ENCODE measurements at places on chromosomes 7 and 10.

GRCh38 chr7:40733578-40733977 is 598.8 kb downstream of the SUGCT start:
- DNase-seq: no peak

DNA sequence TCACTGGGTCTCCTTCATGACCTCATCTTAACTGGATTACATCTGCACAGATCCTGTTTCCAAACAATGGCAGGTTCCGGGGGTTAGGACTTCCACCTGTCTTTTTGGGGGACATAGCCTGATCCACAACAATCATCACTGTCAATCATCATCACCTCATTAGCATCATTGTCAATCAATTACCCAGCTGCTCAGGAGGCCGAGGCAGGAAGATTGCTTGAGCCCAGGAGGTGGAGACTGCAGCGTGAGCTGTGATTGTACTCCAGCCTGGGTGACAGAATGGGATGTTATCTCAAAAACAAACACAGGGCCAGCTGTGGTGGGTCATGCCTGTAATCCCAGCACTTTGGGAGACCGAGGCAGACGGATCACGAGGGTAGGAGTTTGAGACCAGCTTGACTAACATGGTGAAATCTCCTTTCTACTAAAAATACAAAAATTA is 18.7 kb downstream of the AMZ1 start:
- no peak for DNase-seq

GRCh38 chr7:106331441-106332175 is 46.8 kb upstream of the NAMPT start:
- no peak for DNase-seq

DNA sequence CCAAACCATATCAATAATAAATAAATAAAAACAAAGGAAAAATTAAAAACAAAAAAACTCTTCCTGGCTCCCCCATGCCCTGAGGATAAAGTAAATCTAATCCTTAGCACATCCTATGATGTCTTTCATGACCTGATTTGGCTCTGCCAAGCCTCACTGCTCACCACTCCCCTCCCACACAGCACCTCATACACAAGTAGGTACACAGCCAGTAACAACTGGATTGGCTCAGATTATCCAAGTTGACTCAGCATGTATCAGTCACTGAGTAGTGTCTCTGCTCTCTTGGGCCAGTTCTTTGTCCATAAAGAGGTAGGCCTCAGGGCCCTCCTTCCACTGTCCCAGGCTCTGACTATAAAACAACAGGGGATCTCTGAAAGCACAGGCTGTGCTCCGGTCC is 99.6 kb downstream of the STRA8 start:
- DNase-seq: no peak

DNA sequence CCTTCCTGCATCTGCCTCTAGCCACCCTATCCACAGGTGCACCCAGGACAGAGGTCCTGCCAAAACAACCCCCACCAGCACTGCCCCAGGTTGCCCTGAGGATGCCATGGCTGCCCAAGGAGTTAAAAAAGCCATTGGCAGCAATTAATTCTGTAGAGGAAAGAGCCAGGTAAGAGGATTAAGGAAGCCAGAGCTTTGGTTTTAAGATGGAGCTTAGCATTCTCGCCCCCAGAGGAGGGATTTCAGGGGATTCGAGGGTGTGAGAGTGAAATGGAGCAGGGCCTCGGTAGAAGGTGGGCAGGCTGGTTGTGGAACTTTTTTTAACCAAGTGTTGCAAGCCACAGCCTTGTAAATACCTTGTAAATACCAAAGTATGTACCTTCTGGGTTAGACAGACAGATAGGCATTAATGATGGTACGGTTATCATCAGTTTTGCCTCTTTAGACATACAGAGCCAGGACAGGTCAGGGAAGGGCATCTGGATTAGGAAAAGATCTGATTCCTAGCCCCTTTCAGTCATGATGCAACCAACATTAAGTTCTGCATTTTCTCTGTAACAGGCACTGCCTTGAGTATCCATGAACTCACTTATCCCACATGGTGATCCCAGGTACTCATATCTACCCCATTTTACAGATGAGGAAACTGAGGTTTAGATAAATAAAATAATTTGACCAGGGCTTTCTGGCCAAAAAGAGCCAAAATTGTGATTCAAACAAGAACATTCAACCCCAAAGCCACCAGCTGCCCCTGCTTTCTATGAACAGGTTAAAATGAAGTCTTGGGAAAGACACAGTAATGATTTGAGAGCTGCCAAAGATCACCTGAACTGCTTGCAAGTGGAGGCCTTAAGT is 120.7 kb upstream of the PPIF start:
- no peak for DNase-seq

DNA sequence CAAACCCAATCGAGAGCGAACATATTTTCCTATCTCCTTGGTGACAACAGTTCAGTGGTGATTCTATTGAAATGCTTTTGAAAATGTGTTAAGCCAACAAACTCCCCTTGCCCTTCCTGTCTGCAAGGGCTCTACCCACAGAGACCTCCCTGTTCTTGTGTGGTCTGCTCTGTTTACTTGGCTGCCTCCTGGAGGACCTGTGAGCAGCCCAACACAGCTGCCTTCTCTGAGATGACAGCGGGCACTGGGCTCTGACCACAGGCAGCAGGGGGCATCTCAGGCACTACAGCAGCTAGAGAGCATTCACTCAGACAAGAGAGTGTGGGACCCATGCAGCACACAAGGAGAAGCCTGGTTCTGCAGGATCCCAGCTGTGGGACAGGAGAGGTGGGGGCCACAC is 416.4 kb downstream of the TCERG1L start:
- no peak for DNase-seq

DNA sequence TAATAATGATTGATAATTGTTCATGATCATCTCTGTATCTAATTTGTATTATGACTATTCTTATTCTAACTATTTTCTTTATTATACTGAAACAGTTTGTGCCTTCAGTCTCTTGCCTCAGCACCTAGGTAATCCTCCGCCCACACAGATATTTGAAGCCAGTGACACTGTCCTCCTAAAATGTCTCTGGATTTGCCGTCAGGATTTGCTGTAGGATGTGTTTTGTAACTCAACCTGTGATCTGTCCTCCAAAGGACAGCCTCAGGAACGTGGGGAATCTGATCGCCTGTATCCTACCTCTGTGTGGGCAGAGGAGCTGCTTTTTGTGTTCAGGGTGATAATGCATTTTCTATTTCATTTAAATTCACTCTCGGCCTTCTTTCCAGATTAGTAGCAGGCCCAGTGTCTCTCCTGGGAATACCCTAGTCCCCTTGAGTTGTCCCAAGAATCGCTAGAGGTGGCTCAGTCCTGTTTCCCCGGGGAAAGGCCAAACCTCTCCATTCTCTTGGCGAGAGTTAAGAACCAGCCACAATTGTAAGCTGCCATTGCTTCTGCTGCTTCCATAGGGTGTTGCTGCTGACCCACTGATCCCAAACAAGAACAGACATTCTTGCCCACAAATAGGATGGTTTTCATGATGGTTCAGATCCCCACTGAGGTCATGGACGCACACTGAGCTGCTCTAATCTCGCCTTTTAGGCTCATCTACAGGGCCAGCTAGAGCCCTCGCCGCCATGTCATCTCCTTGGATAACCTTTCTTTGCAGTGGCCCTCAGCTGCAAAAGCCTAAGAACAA is 136.2 kb upstream of the KCNMA1 start:
- DNase-seq: no peak

DNA sequence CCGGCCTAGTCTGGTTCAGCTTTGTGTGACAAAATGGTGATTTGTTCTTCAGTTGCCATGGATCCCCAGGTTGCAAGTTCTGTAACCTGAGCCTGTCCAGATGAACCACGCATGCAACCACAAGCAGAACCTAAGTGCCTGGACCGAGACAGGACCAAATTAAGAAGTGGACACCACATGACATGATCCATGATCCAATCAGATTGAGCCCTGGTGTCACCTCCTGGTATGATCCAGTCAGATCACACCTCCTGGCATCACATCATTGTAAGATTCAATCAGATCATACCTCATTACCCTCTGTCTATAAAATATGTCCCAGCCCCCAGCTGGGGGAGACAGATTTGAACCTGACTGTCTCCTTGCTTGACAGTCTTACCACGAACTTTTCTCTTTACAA is 70.0 kb downstream of the MALSU1 start:
- no peak for DNase-seq

- DNase-seq: no peak
Measured at GRCh38 chr7:73618538-73618937, 5.8 kb downstream of the MLXIPL start.

GRCh38 chr10:1074748-1075308 is 18.6 kb downstream of the WDR37 start:
- no peak for DNase-seq

DNA sequence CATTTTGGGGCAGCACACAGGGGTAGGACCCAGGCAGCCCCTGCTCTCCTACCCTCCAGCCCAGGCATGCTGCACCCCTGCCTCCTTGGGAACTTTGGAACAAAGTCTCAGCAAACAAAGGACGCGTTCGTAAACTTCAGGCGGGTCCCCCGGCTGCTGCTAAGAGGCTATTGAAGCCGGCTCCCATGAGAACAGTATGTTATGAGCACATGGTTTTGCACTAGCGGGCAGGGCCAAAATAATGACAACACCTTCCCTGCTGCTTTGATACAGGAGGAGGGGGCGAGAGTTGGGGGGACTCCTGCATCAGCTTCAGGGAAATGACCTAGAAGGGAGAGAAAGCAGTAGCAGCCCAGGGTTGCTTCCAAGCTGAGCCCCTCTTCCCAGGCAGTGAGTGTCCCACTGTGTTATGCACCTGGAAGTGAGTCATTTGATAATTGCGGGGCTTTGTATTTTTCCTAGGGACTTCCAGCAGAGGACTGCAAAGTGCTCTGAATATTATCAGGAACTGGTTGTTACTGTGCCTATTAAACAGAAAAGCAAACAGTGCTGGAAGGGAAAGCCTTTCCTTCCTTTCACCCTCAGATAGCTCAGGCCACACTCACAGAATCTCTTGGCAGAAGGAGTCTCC is 6.9 kb downstream of the ITPRIP start:
- DNase-seq: no peak

- no peak for DNase-seq
Measured at GRCh38 chr10:57638411-57638810, 629.3 kb downstream of the IPMK start.

DNA sequence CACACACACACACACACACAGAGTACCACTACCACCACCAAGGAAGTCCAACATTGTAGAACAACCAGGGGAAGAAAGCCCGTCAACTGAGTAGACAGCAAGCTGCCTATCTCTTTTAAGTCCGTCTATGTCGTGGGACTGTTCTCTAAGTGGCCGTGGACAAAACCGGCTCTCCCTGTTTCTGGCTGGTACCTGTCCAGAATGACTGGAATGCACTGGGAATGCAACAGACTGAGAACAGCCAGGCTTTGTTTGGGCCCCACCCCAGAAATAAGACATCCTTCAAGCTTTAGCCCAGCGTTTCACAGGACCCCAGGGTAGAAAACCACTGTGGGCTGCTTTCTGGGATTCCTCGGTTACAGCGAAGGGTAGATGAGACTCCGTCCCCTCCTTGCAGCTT is 203.6 kb downstream of the TCERG1L start:
- no peak for DNase-seq

- DNase-seq: no peak
Measured at GRCh38 chr7:36214608-36215456, 61.8 kb downstream of the EEPD1 start.

GRCh38 chr10:23202779-23203178 is 10.7 kb downstream of the PTF1A start:
- DNase-seq: no peak

DNA sequence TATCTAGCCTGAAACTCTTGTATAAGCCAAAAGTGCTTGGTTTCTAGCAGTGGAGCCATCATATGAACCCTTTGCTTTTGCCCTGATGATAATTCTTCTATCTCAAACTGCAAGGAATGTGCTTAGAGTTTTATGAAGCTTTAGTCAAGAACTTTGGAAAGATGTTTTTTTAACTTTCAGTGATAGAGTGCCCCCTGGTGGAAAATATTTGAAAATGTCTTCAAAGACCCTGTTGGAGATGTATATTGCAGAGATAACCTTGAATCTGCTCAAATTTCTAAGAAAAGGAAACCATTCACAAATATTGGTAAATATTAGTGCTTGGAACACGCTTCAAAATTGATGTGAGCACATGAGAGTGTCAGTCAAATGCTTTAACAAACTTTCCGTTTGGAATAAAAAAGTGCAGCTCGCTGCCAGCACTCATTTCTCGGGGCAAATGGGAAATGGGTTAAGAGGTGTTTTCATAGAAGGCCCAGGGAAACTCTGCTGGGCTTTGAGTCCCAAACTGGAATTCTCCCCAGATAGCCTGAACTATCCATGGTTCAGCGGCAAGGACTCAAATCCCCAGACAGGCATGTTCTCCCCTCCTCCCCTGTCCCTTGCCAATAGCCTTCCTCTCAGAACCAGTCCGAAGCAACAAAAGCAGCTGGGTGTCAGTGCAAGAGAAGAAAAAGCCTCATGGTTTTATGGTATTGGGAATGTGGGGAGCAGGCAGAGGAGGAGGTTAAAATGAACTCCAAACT is 129.3 kb downstream of the MYOF start:
- DNase-seq: no peak

- DNase-seq: no peak
Measured at GRCh38 chr7:146787266-146787665, 670.7 kb downstream of the CNTNAP2 start.

- no peak for DNase-seq
Measured at GRCh38 chr10:72645263-72645858, 19.5 kb upstream of the MICU1 start.

DNA sequence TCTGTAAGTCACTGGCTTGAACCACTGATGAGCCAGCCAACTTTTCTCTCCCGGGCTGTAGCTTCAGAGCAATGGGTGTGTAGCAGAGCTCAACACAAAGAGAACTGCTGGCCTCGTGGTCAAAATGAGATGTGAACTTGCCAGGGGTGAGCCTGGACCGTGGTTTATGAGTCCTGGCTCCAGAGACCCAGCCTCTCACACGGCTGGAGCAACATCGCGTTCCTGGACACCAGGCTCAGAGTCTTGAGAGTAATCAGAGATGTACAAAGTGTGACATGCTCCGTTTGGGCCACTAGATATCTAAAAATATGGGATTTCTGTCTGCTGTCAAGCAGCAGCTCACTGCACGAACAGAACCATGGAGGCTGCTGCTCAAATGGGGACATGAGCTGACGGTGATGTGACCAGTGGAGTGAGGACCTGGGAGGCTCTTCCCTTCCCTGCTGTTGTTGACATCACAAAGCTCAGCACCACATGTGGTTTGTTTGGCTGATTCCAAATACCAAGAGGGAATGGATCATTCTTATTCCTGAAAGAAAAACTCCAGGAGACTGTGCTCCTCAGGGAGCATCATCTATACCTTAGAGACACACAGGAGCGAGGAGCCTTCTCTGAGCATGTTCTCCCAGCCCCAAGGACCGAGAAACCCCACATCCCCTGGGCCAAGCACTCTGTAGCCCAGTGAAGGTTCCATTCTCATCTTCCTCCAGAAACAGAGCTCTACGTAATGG is 9.2 kb upstream of the SVIL start:
- DNase-seq: no peak

DNA sequence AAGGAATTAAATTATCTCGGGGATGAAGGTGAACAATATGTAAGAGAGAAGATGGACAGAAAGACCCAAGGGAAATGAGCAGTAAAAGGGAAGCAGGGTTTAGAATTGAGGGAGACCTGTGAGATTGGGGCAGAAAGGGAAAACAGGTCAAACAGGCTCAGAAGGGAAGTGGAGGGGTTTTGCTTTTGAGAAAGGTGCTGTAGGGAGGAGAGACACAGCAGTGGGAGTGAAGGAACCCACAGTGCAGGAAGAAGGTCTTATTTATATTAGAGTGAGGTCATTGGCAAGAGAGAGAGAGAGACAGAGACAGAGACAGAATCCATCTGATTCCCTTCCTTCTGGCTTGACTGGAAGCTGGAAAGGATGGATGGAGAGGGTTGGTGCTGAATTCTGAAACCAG is 3.5 kb upstream of the TCAF1 start:
- no peak for DNase-seq

- no peak for DNase-seq
Measured at GRCh38 chr7:142811154-142811737, 40.5 kb downstream of the PRSS2 start.
